ENCODE measurements at places on chromosomes 12 and 14. TPM values are rescaled to one million over a fixed set of nuclear protein-coding genes. Genes with fewer than 3 reads are reported as not detected.

PLEKHG7 gene
- total RNA-seq = 1.3 TPM

VRTN gene
- 0.31 TPM for total RNA-seq

OAS3 gene
- total RNA-seq = 39.0 TPM

CACNA1C gene
- not detected for total RNA-seq

BDKRB2 gene
- not detected for total RNA-seq

CRY1 gene
- 5.8 TPM for total RNA-seq

All from GM12878 (cell line).